NCI-H510A (cell line): ENCODE measurements at places on chromosomes 5 and 9.
A peak's percentile ranks its signal among the peaks of the same experiment; 100 is the strongest.

DNA sequence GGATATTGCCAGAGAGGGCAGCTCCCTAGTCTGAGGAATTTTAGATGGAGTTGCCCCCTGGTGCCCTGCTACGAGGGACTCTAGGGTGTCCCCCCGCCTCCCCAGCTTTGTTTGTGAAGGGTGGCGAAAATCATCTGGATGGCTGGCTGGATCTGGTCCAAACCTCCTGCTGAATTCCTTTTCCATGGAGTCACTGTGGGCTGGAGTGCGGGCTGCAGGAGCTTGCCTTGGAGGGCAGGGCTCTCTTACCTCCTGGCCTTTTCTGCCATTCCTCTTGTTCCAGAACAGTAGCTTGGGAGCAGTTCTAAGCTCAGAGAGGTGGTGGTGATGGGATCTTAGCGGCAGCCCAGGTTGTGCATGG, 2.1 kb downstream of the SYNPO start:
- DNase-seq, result no peak

GRCh38 chr5:122978068-122978467, 58.5 kb downstream of the PPIC start:
- DNase-seq, result no peak

GRCh38 chr9:99180199-99180598, 41.5 kb downstream of the ALG2 start:
- no peak for DNase-seq

GRCh38 chr9:85112391-85112790, 442.9 kb downstream of the NTRK2 start:
- no peak for DNase-seq

- no peak for DNase-seq
Observed at GRCh38 chr5:50727149-50727496, 60.7 kb downstream of the PARP8 start.

GRCh38 chr9:114561771-114562170, 25.8 kb upstream of the ATP6V1G1 start:
- DNase-seq, result no peak

GRCh38 chr5:158514319-158514985, 585.3 kb downstream of the EBF1 start:
- DNase-seq, result no peak

DNA sequence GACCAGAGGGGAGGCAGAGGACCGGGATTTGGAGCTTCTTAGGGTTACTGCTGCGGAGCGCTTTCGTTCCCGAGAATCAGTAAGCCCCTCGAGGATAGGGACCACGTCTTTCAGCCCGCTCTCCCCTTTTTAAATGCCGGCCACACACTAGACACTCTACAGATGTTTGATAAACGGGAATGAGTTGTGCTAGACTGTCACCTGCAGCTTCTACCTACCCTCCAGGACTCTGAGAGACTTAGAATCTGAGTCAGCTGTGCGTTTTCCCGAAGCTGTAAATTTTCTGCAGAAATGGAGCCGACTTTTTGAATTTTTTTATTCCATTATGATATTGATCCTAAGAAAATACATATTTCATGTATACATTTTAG, 670 bp downstream of the CCDC171 start:
- DNase-seq, result no peak

DNA sequence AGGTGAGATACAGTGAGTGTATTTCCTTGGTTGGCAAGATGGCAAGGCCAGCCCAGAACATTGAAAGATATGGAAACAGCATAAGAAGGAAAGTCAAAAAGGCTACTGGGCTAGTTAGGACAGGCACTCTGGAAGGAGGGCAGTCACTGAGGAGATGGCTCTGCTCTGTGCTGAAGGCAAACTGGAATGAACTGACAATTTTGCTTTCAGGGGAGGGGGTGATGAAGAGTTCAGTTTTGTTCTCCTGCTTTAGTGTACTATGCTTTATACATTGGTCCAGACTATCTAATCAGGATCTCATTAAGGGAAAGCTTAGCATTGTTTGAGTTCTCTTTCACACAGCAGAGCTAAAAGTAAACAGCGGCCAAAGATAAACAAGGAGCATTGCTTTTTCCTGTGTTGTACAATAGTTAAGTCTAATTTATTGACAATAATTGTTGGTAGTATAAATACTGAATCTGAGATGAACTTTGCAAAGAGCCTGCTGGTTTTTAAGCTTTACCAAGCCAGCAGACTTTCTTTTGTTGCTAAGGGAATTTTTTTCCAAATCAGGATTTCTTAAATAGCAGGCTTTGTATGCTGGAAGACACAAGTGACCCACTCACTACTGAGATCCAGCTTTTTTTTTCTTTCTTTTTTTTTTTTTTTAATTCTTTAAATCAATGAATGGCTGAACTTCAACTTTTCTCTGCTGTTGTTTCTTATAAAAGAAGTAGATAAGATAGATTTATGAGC, 355.5 kb downstream of the ARRDC3 start:
- DNase-seq, result no peak

DNA sequence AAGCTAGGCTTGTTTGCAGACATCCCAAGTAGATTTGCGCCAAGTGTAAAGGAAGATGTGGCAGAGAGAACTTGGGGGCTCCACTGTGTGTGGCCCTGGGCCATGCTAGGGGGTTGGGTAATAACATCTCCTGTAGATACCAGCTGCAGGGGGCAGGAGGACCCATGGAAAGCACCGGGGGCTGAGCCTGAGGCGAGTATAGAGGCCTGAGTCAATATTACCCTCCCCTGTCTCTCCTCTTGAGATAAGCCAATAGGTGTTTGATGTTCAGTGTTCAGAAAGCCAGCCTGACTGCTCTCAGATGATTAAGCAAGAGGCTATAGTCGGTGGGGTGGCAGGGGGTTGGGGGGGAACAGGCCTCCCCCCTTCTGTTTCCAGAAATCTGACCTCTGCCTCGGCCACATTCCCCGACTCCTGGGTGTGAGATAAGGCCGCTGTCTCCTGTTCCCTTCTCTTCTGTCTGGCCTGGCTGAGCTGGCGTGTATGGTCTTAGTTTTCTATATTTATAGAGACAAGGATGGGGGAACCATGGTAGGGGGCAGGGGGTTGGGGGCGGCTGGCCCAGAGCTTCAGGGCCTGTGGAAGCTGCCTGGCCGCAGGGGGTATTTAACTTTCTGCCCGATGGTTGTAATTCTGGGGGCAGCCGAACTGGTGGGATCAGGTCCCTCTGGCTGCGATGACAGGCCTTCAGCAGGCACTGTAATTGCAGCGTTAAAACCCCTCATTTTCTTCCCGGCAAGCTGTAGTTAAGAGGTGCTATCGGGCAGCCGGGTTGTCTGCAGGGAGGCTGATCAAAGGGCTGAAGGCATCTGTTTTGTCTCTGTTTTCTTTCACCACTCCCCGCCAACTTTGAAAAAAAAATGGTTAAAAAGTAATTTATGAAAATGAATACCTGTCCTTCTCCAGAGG, 292.0 kb downstream of the NSG2 start:
- peak; percentile 25 for DNase-seq

- DNase-seq, result no peak
Observed at GRCh38 chr5:175847061-175847460, 24.3 kb upstream of the CPLX2 start.

- no peak for DNase-seq
Observed at GRCh38 chr9:72022841-72023240, 37.6 kb downstream of the C9orf57 start.

DNA sequence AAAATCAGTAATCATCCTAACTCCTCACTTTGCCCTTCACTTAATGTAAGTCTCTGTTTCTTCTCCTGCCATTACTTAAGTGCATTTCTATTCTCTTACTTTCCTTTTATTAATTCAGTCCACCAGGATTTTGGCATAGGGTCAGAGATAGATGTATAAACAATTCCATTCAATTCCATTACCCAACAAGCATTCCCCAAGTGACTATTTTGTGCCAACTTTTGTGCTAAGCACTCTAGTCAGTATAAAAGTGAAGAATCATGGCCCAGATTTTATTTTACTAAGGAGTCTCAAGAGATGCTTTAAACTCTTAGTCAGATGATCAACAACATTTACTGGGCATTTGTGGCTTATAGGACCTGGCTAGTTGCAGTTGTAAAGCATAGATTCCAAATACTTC, 159.3 kb downstream of the DMAC1 start:
- DNase-seq, result no peak

GRCh38 chr5:88377705-88378656, 109.3 kb upstream of the TMEM161B start:
- no peak for DNase-seq

DNA sequence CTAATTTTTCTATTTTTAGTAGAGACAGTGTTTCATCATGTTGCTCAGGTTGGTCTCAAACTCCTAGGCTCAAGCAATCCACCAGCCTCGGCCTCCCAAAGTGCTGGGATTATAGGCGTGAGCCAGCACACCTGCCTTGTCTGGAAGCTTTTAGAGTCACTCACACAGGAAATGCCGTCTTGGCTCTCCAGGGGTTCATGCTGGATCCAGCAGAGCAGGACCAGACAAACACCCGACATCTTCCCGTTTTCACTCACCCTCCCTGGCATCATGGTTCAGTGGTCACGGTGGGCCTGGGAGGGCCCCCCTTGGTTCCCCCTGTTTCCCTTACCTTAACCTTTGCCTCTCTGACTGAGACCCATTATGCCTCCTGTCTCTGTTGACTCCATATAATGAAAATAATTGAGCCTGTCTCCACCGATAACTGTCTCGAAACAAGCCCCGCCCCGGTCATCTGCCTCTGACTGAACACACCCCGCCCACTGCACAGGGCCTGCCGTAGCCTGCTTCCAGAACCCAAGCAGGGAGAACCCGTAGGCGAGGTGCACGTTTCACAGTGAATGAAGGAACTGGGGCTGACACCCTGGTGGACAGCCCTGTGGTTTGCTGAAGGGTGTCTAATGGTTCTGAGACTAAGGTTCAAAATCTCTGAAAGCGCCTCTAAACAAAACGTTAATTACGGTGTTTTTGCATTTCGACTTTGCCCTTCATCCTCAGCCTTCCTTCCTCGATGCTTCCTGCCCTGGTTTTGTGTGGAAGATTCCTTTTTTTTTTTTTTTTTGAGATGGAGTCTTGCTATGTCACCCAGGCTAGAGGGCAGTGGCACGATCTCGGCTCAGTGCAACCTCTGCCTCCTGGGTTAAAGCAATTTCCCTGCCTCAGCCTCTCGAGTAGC, 39.7 kb upstream of the SPRY4 start:
- peak; percentile 74 for DNase-seq

GRCh38 chr5:156354571-156354970, 27.6 kb downstream of the SGCD start:
- DNase-seq, result no peak

GRCh38 chr9:34400275-34400674, 23.6 kb upstream of the MYORG start:
- no peak for DNase-seq

- no peak for DNase-seq
Observed at GRCh38 chr9:72753266-72753893, 199.5 kb downstream of the ALDH1A1 start.

- no peak for DNase-seq
Observed at GRCh38 chr5:108251350-108251749, 130.5 kb downstream of the FBXL17 start.

- DNase-seq, result no peak
Observed at GRCh38 chr5:126826619-126827215, 49.8 kb downstream of the LMNB1 start.

GRCh38 chr5:9720361-9720760, 90.2 kb upstream of the TAS2R1 start:
- no peak for DNase-seq
